Stimulated activated CD8-positive, alpha-beta memory T cell treated with anti-CD3 and anti-CD28 coated beads, Interleukin-15, amount 100 ng/mL, for 48 hours (primary cell): ENCODE measurements at places on chromosomes 2 and 18.

DNA sequence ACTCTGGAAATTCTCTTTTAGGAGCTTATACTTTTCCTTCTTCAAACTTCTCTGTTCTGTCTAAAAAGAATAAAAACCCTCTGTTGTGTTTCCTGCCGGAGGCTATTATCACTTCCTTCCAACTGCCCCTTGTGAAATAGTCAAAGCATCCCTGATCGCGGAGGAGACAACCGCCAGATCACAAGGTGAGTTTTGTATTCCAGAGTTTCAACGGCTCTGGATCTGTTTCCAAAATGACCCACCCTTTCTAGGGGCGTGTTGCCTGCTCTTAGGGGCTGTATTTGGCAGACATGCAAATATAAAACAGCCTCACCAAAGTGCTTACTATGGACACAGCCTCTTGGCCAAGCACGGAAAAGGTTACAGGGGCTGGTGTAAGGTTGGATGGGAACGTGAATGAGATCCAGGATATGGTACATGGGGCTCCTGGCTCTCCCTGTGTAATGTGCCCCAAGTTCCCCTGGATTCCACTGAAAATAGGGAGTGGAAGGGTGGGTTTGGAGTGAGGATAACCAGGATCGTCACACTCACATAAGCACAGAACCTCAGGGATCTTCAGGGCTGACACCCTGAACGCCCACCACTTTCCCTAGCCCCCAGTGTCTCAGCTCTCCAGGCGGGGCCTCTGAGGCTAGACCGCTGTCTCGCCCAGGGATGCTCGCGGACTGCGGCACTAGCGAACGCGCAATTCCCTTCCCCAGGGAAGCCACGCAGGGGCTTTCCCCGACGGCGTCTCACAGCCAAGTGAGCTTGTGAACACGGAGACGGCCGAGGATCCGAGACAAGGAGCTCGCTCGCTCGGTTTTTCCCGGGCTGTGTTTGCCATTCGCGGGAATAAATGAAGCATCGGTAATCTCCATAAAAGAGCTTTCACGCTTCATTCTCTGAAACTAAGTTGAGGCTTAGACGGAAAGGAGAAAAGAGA, 14.4 kb downstream of the EN1 start:
- no peak for DNase-seq

DNA sequence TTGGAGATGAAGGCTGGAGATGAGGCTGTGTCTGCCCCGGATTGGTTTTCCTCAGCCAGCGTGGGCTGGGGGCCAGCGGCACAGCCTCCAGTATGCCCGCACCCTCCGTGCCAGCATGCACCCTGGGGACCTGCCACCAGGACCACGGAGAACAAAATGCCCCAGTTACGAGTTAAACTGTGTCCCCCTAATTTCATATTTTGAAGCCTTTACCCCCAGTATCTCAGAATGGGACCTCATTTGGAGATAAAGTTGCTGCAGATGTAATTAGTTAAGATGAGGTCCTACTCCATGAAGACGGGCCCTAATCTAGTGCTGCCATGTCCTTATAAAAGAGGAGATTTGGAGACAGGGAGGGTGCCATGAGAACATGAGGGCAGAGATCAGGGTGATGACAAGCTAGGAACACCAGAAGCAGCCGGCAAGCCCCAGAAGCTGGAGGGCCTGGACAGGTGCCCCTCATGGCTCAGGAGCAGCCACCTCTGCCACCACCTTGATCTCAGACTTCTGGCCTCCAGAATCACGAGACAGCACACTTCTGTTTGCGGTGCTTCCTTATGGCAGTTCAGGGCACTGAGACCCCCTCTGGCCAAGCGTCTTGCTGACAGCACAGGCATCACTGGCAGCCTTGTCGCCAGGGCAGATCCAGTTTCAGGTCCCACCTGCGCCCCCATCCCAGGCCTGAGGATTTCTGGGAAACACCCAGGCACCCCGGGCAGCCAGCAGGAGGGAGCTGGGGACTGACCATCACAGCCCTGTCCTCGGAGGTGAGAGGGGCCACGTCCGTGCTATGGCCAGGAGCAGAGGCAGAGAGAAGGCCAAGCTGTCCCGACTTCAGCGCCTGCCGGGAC, 29.4 kb downstream of the KIF1A start:
- no peak for DNase-seq

GRCh38 chr2:72710418-72711152, 115.2 kb downstream of the EXOC6B start:
- no peak for DNase-seq

DNA sequence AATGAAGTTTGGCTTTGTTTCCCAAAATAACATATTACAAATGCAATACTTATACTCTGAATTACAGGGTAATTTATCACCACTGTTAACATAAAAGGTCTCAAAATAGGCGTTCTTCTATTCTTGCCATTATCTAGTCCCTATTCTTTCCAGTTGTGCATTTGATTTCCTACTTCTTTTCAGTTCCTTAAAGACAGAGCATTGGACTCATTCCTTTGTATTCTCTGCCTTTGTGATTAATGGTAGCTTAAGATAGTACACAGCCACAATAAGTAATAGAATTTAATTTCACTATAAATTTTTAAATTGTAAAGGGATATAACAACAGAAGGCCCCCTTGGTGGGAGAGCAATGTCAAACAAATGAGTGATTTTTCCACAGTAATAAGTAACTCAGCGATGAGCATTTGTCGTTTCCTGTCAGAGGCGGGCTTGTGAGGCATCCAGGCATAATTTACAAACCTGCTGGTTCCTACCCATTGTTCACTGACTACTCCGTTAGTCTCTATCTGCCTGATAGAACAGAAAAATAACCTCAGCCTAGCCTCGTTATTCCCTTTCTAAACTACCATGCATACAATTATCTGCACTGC, 456.6 kb upstream of the REG3G start:
- no peak for DNase-seq

- DNase-seq: no peak
These were observed 30.6 kb upstream of the CREB1 start for GRCh38 chr2:207499114-207499513.

DNA sequence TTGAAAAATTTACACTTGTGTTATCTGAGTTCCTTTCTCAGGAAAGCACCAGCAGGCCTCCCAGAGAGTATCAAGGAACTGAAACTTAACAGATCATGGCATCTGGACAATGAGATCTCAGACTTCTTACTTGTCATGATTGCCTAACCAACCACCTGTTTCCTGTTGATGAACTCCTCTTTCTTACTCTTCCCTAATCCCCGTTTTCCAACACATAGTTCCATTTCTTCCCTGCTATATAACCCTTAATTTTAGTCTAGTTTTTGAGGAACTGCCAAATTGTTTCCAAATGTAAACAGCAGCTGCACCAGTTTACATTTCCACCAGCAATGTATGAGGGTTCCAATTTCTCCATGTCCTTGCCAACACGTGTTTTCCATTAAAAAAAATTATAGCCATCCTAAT, 6.1 kb upstream of the FAM171B start:
- no peak for DNase-seq

GRCh38 chr2:183153967-183154366, 29.7 kb downstream of the NUP35 start:
- DNase-seq: no peak

DNA sequence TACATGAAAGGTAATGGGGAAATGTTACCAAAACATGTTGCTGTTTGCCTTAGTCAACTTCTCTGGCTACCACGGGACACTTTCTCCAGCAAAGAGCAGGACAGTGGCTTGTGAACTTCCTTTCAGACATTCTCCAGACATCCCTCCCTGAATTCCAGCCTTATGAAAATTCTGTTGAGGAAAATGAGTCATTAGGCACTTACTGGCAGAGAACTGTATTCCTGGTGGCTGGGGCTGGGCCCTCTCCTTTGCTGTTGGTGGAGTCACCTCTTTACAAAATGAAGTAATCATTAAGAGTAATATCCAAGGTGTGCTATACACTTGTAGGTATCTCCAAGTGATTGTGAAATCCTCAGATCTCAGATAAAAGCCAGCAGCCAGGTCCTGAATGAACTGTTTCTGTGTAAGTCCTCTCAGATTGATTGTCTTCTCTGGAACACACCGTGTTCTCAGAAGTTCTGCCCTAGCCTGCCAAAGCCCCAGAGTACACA, 1.3 kb upstream of the FAP start:
- DNase-seq: no peak

DNA sequence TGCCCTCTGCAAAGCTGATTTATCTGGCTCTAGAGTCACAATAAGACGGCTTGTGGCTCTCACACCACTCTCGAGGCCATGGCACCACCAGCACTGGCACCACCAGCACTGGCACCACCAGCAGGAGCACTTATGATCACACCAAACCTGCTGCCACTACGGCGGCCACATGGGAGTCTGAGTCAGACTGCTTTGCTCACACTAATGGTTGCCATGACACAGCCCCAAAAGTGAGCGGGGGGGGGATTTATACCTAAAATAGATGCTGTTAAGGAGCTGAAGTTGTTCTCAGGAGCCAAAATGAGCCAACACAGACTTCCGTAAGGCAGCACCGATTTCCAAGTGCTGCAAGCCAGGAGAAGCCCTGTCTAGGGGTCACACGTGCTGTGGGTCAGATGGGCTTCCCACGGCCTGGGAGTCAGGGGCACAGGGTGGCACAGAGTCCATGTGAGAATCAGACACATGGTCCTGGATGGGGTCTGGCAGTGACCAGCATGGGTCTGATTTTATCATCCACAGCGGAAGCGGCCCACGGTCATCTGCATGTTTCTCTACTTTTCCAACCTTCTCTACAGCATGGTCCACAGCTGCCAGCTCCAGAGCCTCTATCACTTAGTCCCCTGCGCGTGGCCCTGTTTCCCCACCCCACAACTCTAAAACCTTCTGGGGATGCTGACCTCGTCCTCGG, 16.7 kb downstream of the DNMT3A start:
- no peak for DNase-seq

GRCh38 chr18:25817546-25818237, 272.7 kb downstream of the SS18 start:
- DNase-seq: no peak

GRCh38 chr2:163182764-163183354, 344.3 kb upstream of the KCNH7 start:
- no peak for DNase-seq

DNA sequence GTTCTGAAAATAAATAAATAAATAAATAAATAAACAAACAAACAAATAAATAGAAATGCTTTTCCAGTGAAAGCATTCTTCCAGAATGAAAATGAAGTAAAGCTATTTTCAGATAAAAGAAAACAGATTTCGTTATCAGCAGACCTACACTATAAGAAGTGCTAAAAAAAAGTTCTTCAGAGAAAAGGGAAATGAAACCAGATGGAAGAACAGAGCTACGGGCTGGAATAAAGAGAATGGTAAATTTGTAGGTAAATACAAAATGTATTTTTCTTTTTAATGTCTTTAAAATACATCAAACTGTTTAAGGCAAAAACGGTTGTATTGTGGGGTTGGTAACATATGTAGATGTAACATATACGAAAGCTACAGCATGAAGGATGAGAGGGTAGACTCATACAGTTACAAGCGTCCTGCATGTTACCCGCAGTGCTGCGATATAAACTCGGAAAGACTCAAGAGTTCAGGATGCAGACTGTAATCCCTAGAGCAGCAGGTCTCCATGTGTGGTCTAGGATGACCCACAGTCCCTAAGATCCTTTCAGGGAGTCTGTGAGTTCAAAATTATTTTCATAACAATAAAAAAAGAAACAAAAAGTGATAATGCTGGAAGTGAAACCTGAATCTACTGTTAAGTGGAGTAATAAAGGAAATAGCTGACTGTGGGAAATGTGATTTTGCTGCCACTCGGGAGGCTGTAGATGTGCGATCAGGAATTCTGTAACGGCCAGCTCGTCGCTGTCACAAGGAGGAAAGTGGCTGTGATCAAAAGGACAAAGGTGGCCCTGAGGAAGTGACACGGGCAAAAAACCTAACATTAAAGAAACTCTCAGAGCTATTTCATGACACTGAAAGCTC, 5.3 kb upstream of the RAB12 start:
- DNase-seq: no peak

- DNase-seq: no peak
These were observed 82.6 kb downstream of the ZNF532 start for GRCh38 chr18:58947136-58947732.

- no peak for DNase-seq
These were observed 76.7 kb upstream of the PKDCC start for GRCh38 chr2:41970988-41971660.

DNA sequence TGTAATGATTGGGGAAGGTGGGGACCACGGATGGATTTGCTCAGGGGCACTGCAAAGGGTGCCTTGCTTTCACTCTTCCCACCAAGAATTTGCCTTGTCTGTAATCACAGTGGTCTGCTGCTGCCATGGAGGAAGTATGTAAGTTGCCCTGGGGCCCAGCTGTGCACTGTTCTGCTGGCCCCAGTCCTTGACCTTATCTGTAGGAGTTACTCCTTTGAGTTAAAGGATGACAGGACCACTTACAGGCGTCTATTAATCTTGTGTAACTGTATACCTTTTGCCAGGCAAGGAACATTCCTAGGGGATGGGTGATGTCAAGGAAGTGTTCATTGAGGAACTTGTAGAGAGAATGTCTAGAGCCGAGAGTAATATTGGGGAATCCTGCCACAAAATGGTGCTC, 212.8 kb upstream of the LRRTM1 start:
- DNase-seq: no peak

DNA sequence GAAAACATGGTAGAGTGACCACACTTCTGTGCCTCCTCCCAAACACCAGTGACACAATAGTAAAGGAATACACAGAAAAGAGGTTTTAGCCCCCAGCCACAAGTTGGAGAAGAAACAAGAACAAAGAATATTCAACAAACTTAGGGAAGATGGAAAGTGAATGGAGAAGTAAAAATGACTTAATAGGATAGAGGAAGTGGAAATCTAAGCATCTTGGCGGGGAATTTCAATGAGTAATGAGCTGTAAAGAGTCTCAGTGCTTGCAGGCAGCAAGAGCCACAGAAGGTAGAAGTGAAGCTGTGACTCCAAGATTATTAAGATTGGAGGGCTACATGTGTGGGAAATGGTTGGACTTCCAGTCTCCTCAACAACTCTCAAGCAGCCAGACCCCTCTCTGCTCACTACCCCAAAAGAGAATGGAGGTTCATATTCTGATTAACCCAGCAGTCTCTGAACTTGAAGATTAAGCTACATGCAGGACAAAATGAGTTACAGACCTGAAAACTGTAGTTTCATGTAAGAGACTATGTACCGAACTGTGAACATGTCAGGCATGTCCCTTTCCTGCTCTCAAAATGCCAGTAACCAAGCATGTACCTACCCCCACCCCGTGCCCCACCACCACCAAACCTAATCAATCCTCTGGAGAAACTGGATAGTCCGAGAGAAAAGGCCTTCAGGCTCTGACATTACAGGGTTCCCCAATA, 16.9 kb upstream of the HNRNPLL start:
- DNase-seq: no peak

GRCh38 chr2:217610401-217610814, 392.4 kb downstream of the TNS1 start:
- peak; percentile 29 for DNase-seq

DNA sequence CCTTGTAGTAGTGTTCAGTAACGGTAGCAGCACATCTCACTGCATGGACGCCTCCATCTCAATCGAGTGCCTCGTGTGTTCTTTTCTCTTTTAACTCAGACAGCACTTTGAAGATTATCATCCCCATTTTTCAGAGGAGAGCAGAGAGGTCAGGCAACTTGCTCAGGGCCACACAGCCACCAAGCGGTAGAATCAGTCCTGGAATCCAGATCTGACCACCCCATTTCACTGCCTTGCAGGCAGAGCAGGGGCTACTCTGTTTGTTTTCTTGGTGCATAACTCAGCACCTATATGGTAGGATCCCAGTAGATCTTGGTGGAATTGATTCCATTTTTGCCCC, 129.5 kb downstream of the SMAD7 start:
- DNase-seq: no peak
